Renal cortical epithelial cell (primary cell): ENCODE measurements at places on chromosomes 7 and 10. TPM values are rescaled to one million over a fixed set of nuclear protein-coding genes. Genes with fewer than 3 reads are reported as not detected.

Gene MKI67
- 0.75 and 5.2 TPM in 2 replicates for total RNA-seq

- no peak for DNase-seq
Measured at GRCh38 chr7:48099781-48100180, 10.7 kb downstream of the UPP1 start.

Gene LRRC61
- 30.6 and 86.5 TPM in 2 replicates for total RNA-seq

- DNase-seq: no peak
Measured at GRCh38 chr10:4429571-4429970, 396.4 kb upstream of the AKR1E2 start.

- DNase-seq: no peak
Measured at GRCh38 chr10:79243181-79244067, 103.8 kb upstream of the PPIF start.

DNA sequence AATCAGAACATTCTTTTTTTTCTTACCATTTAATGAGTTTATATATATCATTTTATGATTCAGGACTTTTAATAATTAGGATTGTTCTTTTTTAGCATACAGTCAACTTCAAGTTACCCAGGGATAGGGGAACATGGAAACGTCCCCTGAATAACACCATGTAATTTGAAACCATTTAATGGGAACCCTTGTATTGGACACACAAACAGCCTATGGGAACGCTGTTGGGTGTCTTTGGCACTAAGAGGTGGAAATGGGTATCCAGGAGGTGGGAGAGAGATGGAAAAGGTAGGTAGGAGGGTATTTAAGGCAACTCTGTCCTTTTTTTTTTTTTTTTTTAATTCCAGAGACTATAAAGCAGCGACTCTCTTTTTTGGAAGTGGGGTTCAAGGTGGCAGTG lies 2.6 kb downstream of the LUC7L2 start:
- peak; percentile 40 for DNase-seq

- DNase-seq: no peak
Measured at GRCh38 chr7:124201768-124202349, 169.0 kb upstream of the TMEM229A start.

Gene HMX3
- total RNA-seq: not detected in 2 replicates

- peak; percentile 53 for DNase-seq
Measured at GRCh38 chr10:87656431-87657072, 3.1 kb upstream of the PAPSS2 start.

Gene SUGCT
- total RNA-seq: 11.8 and 15.3 TPM in 2 replicates

DNA sequence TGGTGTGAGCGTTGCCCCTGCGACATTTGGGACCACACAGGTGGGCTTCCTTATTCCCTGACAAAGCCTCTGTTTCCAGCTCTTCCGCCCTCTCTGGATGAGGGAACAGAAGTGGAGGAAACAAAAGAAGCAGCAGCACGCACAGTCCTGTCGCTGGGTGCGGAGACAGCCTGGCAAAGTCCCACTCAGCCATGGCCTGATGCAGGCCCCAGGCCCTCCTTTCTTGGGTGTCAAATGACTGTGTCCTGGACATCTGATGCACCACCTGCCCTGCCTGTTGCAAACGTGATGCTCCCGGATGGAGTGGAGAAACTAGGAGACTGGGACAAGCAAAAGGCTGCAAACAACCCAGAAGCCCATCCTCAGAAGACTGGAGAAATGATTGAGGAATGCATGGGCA lies 20.7 kb downstream of the ZMIZ2 start:
- DNase-seq: no peak

DNA sequence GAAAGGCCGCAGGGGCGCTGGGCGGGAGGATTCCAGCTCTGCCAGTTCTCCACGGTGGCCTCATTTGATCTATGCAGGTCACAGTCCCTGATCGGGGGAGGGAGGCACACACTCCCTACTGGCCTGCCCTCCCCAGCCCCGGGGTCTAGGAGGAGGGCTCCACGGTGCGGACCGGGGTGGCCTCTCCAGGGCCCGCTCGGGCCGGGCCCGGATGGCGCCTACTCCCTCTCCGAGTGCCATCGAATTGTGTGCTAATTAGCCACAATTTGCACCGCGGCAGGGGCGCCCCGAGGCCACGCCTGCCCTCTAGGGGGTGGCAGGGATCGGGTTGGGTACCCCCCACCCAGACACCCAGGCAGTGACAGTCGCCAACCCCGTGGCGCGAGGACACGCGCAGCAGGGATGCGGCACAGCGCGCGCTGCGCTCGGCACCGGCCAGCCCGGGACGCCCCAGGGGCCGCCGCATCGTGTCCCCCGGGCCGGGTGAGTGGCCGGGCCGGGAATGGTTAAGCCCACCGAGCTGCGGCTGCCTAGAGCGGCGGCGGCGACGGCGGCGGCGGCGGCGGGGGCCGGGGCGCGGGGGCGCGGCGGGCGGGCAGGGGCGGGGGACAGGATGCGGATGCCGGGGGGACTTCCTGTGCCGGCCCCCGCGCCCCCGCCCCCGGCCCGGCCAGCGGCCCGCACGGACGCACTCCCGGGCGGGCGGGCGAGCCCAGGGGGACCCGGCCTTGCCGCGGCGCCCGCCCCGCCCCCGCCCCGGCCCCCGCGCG lies at the start of gene ZNF853:
TSS of gene ZNF853 (plus strand) at position 658 of the 770 bp plus-strand sequence. CDS start 565 bp downstream, outside the sequence.
- no peak for DNase-seq

DNA sequence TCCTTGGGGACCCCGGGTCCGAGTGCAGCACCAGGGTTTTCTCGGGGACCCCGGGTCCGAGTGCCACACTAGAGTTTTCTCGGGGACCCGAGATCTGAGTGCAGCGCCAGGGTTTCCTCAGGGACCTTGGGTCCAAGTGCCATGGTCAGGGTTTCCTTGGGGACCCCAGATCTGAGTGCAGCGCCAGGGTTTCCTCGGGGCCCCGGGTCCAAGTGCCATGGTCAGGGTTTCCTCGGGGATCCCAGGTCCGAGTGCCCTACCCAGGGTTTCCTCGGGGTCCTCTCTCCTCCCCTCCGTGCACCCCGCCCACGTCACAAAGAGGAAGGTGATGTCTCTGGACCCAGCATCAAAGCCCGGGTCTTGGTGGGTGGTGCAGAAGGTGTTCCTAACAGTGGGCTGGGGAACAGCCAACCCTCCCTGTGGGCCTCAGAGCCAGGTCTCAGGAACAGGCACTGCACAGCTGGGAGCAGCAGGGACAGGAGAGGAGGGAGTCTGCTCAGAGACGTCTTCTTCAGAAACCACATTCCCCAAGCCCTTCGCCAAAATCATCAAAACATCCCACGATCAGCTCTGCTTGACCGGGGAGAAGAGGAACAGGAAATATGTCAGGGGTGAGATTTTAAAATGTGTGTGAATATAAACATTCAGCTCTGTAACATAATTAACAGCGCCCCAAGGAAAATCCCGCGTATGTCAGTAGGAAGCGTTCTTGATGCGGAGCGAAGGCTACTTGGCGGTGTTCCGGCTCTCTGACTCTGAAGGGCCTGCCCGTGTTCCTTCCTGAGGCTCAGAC lies 540.7 kb downstream of the DNAJB6 start:
- DNase-seq: no peak

DNA sequence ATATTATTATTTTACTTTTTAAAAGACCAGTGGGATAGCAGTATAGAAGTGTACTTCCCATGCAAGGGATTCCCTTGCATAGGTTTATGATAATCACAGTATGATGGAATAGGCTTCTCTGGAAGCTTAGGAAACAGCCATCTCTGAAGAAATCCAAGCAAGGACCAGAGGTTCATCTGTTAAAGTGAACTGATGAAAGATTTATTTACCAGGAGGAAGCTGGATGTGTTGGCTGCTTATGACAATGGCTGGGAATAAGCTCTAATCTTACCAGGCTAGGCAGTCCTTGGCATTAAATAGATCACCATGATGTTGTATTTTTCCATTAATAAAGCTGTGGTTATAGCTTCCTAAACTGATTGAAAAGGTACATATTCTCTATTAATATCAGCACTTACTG lies 32.0 kb downstream of the FRA10AC1 start:
- no peak for DNase-seq

DNA sequence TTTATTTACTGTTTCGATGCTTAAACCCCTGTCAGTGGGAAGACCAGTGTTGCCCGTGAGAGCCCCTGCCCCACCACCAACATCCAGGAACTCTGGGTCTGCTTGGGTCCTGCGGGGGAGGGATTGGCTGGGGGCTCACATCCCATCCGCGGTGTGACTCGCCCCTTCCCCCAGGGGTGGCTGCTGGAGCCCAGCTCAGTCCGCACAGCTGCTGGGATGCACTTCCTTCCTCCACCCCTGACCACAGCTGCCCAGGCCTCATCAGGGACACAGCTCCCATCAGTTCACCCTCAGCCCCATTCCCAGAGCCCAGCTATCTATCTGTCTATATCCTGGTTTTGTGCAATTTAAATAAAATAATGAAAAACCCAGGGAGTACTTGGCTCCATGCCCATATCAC lies 54.5 kb downstream of the JAKMIP3 start:
- no peak for DNase-seq

Gene FAM13C
- 0.20 TPM in 1 of 2 replicates, not detected in the other for total RNA-seq

Gene SPDYE11
- not detected in 2 replicates for total RNA-seq

DNA sequence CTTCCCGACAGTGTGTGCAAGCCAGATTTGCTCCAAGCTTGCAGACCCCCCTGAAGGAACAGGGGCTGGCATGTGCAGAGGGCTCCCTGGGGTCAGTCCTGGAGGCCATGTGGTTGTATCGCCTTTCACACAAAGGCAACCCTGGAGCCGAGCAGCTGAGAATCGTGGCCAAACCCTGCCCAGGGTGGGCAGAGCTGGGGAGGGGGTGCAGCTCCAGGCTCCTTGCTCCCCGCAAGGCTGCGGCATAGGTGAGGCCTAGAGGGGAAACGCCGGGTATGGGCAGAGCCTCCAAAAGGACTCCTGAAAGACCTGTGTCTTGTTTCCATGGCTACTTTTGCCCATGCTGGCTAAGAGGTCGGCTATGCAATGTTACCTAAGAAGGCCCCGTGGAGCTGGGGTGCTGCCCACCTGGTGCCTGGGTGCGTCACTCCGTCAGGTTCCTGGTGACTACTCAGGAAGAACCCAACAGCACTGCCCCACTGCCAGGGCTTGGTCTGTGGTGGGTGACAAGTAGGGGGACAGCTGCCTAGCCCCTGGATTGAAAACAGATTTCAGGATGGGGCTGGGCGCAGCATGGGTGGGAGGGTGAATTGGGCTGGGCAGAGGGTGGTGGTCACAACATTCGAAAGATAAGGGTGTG lies 171.0 kb upstream of the SHH start:
- no peak for DNase-seq

Gene TMEM26
- total RNA-seq: 0.10 TPM in 1 of 2 replicates, not detected in the other

GRCh38 chr7:84848219-84848973 lies 338.5 kb downstream of the SEMA3D start:
- no peak for DNase-seq

- DNase-seq: no peak
Measured at GRCh38 chr10:12681252-12681651, 320.3 kb downstream of the CCDC3 start.

Gene ZNF248
- 12.5 and 49.0 TPM in 2 replicates for total RNA-seq

DNA sequence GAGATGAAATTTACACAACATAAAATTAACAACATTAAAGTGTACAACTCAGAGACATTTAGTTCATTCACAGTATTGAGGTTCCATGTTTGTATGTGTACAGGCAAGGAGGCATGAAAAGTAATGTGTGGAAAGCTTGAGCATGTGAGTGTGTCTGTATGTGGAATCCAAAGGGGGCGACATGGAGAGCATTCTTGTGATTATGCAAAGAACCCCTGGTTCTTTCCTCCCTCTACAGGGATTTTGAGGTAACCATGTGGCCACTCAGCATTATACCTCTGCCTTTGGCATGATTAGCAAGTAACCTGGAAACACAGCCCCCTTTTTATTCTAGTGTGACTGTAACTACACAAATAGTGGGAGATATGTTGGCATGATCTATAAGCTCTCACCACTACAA lies 21.0 kb downstream of the OR2F1 start:
- DNase-seq: no peak

DNA sequence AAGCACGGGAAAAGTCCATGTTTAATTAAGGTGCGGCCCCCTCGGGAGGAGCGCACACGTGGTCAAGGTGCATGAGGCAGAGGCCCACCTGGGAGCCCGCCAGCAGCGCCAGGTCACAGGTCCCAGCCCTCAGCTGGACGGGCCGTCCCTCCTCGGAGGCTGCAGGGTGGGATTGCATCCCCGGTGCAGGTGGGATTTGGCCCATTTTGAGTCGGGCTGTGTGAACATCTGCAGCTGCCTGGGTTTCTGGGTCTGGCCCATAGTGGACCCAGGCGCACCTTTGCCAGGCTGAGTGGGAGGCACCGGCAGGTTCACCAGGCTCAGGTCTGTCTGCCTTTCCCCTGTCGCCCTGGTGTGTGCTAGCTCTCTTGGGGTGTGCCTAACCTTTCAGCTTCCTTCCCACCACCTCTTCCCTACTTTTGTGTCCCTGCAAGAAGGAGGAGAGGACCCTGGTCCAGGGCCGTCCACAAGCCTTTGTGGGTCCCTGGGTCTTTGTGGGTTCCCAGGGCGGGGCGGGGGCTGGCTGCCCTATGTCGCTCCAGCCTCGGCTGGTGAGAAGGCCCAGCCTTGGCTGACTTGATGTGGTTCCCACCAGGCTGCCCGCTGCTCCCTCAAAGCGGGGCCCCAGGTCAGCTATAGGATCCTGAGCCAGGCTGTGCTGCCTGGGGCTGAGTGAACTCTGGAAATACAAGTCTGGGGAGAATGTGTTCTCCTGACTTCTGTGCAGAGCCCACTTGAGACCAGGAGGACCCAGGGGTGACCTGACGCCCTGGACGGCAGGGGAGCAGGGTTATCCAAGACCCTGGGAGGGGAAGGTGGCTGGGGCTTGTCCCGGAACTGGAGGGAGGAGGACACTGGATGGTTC lies 186.7 kb upstream of the SHH start:
- no peak for DNase-seq

Gene NXPH1
- total RNA-seq: not detected in 2 replicates

DNA sequence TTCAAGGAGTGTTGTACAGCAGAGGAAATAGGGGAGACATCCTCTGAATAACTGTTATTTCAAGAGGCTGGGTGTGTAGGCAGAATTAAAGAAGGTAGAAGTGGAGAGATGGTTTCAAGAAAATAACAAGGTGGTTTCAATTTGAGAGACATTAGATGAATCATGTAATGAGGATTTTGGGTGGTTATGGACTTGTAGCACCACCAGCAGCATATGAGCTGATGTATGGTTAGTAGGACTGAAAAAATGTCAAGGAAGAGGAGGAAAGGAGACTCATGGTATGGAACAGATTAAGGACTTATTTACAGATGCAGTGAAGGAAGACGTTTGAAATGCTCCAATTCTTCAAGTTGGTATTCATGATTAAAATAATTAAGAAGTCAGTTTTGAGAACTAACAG lies 166.2 kb downstream of the EXOC4 start:
- no peak for DNase-seq

Gene PNLIP
- not detected in 2 replicates for total RNA-seq

Gene GPR37
- 1.2 and 4.2 TPM in 2 replicates for total RNA-seq

Gene ANKRD61
- total RNA-seq: 0.15 TPM in 1 of 2 replicates, not detected in the other

Gene ANKRD22
- total RNA-seq: 0.05 and 1.0 TPM in 2 replicates
